ENCODE measurements at places on chromosomes 2 and 18.

- DNase-seq = no peak
These were observed 5.8 kb upstream of the SAG start for GRCh38 chr2:233301811-233302210.

GRCh38 chr18:2967820-2968219, 45.1 kb downstream of the LPIN2 start:
- DNase-seq = no peak

DNA sequence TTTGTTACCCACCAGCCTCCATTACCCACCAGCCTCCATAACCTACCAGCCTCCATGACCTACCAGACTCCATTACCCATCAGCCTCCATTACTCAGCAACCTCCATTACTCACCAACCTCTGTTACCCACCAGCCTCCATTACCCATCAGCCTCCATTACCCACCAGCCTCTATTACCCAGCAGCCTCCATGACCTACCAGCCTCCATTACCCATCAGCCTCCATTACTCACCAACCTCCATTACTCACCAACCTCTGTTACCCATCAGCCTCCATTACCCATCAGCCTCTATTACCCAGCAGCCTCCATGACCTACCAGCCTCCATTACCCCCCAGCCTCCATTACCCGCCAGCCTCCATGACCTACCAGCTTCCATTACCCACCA, 133.3 kb upstream of the HS6ST1 start:
- DNase-seq = no peak

GRCh38 chr2:31523871-31524492, 56.8 kb downstream of the SRD5A2 start:
- DNase-seq = no peak

DNA sequence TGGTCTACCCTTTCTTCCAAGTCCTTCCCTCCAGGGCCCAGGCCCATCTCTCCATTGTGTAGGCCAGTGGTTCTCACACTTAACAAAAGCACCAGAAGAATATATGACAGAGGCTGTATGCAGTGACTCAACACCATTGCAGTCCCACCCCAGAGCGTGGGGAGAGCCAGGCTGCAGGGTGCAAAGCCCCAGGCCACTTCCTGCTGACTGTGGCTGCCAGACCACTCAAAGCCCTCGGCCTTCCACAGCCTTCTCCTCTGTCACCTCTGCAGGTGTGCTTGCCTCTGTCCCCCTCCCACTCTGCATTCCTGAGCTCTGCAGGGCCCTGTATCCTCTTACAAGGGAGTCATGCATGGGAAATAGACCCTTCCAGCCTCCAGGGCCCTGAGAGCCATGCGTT, 40.4 kb upstream of the ARHGEF4 start:
- DNase-seq = no peak

DNA sequence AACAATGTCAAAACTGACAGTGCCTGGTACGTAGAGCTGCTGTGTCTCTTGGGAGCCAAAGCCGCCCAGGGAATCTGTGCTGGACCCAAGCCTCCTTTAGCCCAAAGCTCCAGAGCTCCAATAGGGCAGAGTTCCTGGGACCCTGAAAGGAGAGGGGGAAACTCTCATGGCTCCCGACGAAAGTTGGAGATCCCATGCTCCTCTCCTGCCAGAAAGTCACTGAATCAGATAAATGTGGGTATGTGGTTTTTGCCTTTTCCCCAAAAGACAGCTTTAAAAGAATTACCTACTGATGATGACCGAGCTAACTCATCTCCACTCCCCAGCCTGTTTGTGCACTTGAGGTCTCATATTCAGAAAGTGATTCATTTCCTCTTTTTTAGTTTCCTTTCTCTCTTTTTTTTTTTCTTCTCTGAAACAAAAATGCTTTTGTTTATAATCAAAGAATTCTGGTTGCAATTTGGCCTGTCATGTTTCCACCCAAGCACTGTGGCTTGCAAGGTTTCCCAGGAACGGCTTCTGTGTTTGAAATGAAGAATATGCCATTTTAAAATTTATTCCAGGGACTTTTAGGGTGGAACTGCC, 14.1 kb upstream of the PMAIP1 start:
- DNase-seq = no peak
